ENCODE measurements at places on chromosomes 12 and 14.

GRCh38 chr14:52044791-52045522 is 23.9 kb downstream of the NID2 start:
- peak; percentile 94 for DNase-seq

GRCh38 chr12:75759842-75760572 is 248.6 kb upstream of the KRR1 start:
- DNase-seq: peak; percentile 90

DNA sequence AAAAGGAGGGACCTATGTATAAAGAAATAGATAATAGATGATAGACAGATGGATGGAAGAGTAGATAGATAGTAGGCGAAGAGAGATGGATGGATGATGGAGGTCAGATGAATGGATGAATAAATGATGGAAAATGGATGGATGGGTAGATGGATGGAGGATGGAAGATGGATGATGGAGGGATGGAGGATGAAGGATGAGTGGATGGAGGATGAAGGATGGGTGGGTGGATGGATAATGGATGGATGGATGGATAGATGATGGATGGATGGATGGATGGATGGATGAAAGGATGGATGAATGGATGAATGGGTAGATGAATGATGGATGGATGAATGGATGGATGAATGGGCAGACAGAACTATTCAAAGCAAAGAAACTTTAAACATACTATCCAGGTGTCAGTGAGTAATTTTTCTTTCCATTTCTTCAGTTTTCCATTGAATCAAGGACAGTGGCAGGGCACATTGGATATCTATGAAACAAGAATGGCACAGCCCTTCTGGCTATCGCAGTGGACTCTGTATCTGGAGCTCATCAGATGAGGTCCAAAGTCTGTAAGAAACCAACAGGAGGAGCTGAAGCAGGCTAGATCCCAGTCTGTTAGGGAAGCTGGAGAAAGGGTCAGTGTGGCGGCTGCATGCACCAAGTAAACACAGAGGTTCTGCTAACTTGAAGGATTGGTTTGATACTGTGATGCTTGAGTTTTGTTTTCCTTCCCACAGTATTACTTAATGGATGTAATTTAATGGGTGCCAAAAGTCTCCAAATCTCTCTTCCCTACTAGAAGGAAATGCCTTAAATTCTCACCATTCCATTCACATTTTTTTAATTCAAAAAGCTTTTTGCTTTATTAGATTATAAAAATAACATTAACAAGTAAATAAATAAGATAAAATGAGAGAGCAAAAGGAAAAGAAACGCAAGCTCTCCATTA is 18.1 kb upstream of the MED13L start:
- DNase-seq: peak; percentile 59

GRCh38 chr12:121423253-121423652 is 23.3 kb downstream of the RNF34 start:
- no peak for DNase-seq

Data from fibroblast of skin of right biceps (primary cell).